Mucosa of gallbladder (tissue), 1 donor: ENCODE measurements at places on chromosomes 7 and 10. TPM values are rescaled to one million over a fixed set of nuclear protein-coding genes. Genes with fewer than 3 reads are reported as not detected.

Gene GDF10
- 0.52 TPM for total RNA-seq

Gene MMRN2
- total RNA-seq = 17.4 TPM

Gene CTNNA3
- 3.7 TPM for total RNA-seq

Gene BTBD16
- total RNA-seq = 1.2 TPM

Gene CNNM1
- 1.4 TPM for total RNA-seq

Gene FAM237B
- not detected for total RNA-seq

Gene KLF14
- total RNA-seq = not detected

Gene NEUROG3
- not detected for total RNA-seq

Gene TASOR2
- total RNA-seq = 48.5 TPM

Gene MMP21
- 0.17 TPM for total RNA-seq

Gene HOXA11
- not detected for total RNA-seq

Gene ANK3
- 169 TPM for total RNA-seq

Gene TRUB1
- total RNA-seq = 17.8 TPM
